Central memory CD8-positive, alpha-beta T cell (primary cell): ENCODE measurements at places on chromosomes 13 and 19.

DNA sequence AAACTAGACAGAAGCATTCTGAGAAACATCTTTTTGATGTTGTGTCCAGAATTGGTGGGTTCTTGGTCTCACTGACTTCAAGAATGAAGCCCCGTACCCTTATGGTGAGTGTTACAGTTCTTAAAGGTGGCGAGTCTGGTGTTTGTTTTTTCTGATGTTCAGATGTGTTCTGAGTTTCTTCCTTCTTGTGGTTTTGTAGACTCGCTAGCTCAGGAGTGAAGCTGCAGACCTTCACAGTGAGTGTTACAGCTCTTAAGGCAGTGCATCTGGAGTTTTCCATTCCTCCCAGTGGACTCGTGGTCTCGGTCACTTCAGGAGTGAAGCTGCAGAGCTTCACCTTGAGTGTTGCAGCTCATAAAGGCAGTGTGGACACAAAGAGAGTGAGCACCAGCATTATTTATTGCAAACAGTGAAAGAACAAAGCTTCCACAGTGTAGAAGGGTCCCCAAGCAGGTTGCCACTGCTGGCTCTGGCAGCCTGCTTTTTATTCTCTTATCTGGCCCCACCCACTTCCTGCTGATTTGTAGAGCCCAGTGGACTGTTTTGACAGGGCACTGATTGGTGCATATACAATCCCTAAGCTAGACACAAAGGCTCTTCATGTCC is 1820.8 kb downstream of the UQCRFS1 start:
- no peak for DNase-seq

- DNase-seq, result peak; percentile 97
Measured at GRCh38 chr19:47745010-47745901, at the start of gene NOP53. Gene NOP53 (plus strand): TSS chr19:47745546. CDS start chr19:47745560, 14 bp downstream.

DNA sequence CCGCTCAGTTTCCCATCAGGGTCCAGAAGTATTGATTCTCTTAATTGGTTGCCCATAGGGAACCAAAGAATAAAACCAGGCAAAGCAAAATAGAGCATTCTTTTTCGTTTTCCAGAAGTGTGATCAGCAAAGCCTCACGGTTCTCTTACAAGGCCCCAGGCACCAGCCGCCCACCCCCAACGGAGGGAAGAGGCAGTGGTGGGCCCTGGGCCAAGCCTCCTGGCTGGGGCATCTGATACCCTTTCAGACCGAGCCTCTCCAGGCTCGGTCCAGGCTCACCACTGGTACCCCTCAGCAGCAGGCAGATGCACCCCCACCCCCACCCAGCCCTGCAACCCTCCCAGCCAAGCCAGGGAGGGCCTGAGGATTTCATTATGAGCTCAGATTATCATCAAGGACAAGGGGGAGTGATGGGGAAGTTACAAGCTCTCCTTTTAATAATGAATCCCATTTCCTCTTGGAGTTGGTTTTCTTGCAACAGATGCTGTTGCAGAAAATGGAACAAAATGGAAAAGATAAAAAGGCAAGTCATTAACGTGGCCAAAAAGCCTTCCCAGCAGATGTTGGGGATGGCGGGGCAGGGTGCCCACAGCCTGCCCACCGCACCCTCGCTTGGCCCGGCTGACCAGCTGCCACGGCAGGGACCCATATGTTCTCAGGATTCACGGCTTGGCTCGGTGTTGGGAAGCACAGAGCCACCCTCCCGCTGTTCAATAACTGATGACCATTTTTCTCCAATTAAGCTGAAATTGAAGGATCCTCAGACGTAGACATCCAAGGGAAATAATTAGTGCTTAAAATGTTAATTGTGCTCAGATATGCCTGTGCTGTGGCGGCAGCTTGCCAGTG is 45.9 kb upstream of the KCTD15 start:
- DNase-seq, result no peak

- DNase-seq, result no peak
Measured at GRCh38 chr13:20814224-20814910, 40.6 kb upstream of the EEF1AKMT1 start.

DNA sequence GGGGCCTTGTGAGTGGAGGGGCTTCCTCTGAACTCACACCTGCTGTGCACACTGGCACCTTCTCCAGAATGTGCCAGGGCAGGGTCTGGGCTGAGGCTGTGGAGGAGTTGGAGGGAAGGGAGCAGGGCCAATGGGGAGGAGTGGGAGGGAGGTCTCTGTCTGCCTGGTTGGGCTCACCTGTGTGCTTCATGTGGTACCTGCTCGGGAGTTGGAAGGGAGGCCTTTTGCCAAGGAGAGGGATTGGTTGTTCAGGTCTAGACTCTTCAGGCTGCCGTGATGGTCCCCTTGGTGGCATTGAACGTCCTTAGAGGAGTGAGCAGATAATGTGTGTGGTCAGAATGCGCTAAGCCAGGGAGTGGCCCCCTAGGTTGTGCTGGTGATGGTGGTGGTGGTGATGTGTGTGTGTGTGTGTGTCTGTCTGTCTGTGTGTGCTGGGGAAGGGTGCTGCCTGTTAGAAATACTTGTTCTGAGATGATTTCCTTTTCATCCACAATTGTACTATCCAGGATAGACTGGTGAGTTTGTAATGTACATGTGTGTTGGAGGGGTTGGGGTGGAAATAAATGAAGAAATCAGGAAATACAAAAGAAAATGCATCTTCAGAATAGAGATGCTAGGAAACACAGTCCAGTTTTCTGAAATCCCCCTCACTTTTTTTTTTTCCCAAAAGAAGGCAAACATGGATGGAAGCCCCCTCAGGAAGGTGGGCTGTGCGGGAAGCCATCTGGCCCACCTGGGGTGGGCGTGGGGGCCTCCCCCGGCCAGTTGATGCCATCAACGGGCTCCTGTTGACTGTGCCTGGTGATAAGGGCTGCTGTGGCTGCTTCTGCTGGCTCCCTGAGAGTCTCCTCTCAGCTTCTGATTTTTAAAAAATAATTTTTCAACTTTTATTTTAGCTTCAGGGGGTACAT is 140.5 kb upstream of the ZNF536 start:
- no peak for DNase-seq

DNA sequence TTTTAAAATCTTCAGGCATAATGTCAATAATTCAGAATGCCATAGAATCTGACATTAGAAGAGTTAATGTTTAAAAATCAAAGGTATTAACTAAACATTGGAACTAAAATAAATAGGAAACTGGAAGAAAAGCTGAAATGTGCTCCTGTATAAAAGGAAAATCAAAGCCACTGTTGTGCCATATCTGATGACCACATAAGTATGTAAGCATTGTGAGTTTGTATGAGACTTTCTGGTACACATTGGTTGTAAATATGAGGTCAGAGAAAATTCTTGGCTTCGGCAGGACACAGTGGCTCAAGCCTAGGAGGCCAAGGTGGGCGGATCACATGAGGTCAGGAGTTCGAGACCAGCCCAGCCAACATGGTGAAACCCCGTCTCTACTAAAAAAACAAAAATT is 48.3 kb upstream of the INTS6 start:
- DNase-seq, result no peak

GRCh38 chr13:96403651-96404050 is 313.7 kb downstream of the HS6ST3 start:
- DNase-seq, result no peak

- DNase-seq, result no peak
Measured at GRCh38 chr13:109884462-109884861, 98.1 kb upstream of the IRS2 start.

DNA sequence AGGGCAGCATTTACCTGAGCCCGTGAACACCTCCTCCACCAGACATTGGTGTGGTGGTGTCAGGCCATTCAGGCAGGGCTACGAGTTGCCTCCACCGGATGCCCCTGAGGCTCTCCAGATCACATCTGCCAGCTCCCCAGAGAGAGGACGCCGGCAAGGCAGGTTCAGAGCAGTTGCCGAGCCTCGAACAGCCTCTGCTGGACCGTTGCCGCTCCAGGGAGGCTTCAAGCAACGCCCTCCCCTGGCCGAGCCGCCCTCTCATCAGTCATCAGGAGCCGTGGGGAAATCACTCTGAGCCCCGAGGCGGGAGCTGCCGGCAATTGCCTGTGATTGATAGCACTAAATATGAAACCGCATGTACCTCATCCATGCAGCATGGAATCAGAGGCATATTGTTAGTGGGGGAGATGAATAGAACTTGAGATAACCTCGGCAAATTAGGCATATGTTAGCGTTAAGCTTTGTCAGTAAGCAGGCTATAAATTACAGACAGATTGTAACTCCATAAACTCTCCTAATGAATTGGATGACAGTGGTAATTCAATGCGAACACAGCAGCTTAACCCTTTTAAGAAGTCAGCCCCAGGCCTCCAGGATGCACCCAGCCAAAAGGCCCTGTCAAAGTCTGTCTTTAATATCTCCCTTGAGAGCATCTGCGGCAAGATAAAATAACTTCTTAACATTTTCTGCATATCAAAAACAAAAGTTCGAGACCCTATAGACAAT is 29.8 kb upstream of the SPACA7 start:
- DNase-seq, result no peak

DNA sequence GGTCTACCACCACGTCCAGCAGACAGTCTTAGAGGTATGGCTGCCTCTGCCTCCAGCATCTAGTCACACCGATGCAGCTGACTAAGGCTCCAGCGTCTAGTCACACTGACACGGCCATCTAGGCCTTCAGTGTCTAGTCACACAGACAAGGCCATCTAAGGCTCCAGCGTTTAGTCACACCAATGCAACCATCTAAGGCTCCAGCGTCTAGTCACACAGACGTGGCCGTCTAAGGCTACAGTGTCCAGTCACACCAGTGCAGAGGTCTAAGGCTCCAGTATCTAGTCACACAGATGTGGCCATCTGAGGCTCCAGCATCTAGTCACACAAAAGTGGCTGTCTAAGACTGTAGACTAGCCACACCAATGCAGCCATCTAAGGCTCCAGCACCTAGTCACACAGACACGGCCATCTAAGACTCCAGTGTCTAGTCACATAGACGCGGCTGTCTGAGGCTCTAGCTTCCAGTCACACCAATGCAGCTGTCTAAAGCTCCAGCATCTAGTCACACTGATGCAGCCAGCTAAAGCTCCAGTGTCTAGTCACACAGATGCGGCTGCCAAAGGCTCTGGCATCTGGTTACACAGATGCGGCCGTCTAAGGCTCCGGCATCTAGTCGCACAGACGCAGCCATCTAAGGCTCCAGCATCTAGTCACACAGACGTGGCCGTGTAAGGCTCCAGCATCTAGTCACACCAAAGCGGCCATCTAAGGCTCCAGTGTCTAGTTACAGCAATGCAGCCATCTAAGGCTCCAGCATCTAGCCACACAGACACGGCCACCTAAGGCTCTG is 55.1 kb downstream of the KLF2 start:
- no peak for DNase-seq

DNA sequence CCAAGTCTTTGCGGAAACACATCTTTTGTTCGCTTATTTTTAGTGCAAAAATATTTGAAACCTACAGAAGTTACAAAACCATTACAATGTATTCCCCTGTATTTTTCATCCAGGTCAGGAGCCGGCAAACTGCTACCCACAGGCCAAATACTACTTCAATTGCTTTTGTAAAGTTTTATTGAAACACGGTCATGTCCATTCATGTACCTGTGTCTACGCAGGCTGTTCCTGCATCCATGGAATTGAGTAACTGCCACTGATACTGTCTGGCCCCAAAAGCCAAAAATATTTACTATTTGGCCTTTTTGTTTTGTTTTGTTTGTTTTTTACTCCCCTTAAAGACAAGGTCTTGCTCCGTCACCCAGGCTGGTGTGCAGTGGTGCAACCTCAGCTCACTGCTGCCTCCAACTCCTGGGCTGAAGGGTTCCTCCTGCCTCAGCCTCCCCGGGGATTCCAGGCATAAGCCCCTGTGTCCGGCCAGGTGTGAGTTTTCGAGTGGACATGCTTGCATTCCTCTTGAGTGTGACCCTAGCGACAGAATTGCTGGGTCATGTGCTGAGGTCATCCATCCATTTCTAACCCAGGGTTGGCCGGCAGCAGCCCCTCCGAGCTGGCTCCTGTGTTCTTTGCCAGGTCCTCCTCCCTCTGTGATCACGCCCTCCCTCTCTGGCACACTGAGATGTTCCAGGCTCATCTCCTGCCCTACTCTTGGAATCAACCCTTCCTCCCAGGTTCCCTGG is 10.9 kb upstream of the S1PR4 start:
- no peak for DNase-seq

- no peak for DNase-seq
Measured at GRCh38 chr13:61202042-61202441, 213.6 kb downstream of the PCDH20 start.
